Omental fat pad (tissue), 4 donors: ENCODE measurements at places on chromosomes 2 and 18. TPM values are rescaled to one million over a fixed set of nuclear protein-coding genes. Genes with fewer than 3 reads are reported as not detected.

Gene BBS5
- 6.3 TPM for total RNA-seq

Gene SCTR
- total RNA-seq: not detected

Gene SPDYA
- 1.9 TPM for total RNA-seq

Gene SERPINB3
- not detected for total RNA-seq

Gene DNAJC5G
- not detected for total RNA-seq

Gene HOXD10
- total RNA-seq: 0.56 TPM

Gene UGT1A6
- not detected for total RNA-seq

- DNase-seq: no peak
Measured at GRCh38 chr2:15223887-15224286, 337.2 kb downstream of the NBAS start.

- no peak for DNase-seq
Measured at GRCh38 chr2:166334805-166335204, 40.9 kb downstream of the SCN9A start.

GRCh38 chr2:194616334-194616733 is 1040.7 kb upstream of the SLC39A10 start:
- no peak for DNase-seq

- peak; percentile 72 for DNase-seq
Measured at GRCh38 chr18:79393635-79394533, 1.8 kb upstream of the NFATC1 start.

DNA sequence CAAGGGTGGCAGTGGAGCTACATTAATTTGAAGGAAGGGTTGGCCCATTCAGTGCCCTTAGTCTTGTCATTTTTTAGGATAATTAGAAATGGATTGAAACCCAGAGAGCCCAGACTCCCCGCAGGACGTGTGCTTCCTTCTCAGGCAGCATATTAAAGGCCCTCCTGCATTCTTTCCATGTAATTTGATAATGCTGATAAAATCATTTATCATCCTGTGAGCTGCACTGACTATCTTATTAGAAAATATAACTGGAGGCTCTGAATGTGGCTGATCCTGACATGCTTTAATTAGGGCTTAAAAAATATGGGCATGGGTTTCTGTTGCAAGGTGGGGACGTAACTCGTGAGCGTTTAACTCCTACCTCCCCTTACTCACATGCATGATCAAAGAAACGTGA is 148.1 kb downstream of the ACKR3 start:
- no peak for DNase-seq

GRCh38 chr2:88668862-88669261 is 22.6 kb upstream of the RPIA start:
- no peak for DNase-seq

GRCh38 chr2:233184669-233185068 is 66.8 kb upstream of the ATG16L1 start:
- DNase-seq: no peak

DNA sequence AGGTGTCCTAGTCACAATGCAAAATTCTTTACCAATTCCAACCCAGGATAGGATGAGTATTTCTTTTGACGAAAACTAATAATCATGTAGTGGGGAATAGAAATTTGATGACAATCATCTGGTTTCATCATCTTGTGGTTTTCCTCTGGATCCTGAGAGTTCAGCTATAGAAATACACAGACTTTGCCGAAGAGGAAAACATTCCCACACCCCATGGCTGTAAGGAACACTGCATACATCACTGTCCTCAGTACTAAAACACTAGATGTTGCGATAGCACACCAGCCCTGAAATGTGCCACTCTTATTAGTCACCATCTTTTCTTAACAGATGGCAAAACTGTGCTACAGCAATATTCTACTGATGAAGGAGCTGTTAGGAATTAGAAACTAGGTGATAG is 29.4 kb downstream of the CERKL start:
- no peak for DNase-seq

DNA sequence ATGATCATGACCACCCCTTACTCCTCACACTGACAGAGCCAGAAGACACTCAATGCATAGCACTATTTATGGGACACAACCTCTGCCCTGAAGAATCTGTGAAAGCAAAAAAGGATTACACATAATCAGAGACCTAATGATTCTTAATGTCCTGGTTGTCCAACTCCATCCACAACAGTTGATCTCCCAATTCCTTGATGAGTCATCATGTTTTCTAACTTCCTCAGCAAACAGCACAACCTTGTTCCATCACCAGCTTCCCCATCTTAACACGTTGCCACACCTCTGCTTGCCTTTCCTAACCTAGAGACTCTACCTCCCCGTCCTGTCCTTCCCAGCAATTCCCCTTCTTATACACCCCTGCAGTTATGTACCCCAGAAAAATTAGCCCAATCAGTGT is 13.2 kb upstream of the MARCHF4 start:
- no peak for DNase-seq

DNA sequence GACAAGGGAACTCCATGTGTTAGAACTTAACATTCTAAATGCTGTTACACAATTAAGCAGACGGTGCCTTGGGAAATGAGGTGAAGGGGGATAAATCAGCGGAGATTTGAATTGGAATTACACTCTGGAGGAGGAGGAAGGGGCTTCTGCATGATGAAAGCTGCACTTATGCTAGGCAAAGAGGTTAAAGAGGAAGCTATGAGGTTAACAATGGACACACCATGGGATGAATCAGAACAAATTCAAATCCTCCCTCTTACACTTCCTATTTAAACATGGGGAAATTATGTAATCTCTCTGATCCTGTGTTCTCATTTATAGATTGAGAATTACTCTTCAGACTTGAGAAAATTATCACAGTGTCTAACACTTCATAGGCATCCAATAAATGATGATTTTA is 121.5 kb upstream of the SIX2 start:
- DNase-seq: no peak
